ENCODE measurements at places on chromosomes 6 and 20.

- no peak for DNase-seq
These were observed 1241.1 kb upstream of the EYS start for GRCh38 chr6:66948106-66948505.

GRCh38 chr6:150081702-150082101 lies 12.8 kb upstream of the ULBP3 start:
- DNase-seq: no peak

DNA sequence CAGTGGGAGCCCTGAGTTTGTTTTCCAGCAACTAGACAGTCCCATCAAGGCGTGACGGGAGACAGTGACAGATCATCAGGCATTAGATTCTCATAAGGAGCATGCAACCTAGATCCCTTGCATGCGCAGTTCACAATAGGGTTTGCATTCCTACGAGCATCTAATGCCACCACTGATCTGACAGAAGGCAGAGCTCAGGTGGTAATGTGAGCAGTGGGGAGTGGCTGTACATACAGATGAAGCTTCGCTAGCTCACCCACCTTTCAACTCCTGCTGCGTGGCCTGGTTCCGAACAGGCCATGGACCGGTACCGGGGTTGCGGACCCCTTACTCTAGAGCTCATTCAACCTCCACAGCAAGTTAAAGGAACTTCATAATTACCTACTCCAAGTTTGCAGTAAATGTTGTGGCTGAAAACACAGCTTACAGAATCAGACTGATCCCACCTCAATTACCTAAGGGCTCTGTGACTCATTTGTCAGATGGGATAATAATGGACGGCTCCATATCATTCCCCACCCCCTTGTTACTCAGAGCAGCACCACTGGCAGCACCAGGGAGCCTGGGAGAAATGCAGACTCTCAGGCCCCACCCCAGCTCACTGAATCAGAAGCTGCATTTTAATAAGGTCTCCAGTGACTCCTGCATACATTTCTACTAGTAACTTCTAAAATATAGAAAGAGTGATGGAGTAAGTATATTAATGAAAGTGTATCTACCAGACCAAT lies 15.7 kb downstream of the PXMP4 start:
- DNase-seq: no peak

DNA sequence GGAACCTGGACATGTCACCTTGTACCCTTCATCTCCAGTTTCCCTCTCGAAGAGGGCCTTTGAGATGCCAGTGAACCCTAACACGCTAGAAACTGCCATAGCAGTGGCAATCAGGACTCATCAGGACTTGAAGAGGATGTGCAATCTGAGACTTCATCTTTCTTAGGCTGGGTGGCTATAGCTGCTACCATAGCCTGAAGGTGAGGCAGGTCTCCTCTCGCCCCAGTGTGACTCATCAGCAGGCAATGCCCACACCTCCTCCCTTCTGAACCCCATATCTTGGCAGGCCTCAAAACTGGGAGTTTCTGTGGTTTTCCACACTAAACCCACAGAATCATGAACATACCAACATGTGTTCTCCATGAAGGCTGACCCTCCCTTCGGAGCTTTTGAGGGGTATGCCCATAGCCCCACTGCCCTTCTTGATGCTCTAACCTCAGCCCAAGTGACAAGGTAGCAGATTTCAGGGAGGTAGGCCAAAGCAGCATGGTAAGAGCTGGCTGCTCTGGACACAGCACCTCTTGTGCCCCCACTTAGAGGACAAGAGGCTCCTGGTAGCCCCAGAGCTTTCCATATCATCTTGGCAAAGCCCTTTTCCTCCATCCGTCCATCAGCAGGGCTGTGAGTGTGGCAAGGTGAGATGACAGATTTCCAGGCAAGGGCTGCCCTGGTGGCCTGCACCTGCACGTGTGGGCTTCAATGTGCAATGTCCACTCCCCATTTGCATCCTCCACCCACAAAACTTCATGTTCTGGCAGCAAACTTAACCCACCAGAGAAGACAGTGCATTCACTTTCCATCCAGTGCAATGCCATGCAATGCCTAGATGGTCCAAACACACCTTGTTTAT lies 2.6 kb downstream of the BLCAP start:
- DNase-seq: no peak

DNA sequence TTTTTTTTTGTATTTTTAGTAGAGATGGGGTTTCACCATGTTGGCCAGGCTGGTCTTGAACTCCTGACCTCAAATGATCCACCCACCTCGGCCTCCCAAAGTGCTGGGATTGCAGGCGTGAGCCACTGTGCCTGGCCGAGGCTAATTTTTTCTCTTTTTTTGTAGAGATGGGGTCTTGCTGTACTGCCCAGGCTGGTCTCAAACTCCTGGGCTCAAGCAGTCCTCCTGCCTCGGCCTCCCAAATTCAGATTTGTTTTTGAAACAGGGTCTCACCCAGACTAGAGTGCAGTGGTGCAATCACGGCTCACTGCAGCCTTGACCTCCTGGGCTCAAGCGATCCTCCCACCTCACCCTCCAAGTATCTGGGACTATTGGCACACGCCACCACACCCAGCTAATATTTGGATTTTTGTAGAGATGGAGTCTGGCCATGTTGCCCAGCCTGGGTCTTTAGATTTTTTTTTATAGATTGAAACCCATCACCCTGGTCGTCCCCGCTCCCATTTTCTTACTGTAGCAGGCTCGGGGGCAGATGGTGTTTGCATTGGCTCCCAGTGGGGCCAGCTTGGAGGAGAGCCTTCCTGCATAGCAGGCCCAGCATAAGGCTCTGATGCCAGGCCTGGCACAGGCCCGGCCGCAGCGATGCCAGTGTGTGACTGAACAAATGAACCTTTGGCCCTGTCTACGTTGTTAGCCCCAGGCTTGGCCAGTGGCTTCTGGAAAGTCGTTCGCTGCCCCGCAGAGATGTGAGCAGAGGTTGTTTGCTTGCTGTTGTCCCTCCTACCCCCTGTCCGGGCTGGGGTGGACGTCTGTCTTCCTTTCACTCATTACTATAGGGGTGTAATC lies 4.3 kb upstream of the MTG2 start:
- DNase-seq: no peak

DNA sequence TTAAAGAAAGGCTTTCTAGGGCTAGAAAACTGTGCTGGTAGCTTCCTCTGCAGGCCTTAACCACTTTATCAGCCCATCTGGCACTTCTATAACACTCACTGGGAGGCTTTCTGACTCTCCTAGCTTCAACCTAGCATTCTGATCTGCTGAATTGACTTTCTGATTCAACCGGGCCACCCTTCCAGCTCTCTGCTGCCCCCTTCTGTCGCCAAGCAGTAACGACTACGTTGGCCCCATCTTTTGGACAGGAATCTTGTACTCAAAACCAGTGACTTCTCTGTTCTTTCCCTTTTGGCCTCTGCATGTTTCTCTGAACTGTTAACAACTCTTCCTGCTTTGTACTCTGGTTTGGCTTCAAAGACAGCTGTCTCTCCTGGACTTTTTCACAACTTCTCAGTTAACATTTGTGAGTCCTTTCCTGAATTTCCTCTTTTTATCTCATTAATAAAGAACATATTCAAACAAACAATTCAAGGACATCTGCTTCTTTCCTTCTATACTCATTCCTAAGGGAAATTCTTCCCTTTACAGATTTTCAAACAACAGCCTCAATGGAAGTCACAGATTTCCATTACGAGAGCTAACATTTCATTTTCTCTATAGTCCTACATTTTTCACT lies 43.9 kb upstream of the FAM135A start:
- DNase-seq: peak; percentile 48

DNA sequence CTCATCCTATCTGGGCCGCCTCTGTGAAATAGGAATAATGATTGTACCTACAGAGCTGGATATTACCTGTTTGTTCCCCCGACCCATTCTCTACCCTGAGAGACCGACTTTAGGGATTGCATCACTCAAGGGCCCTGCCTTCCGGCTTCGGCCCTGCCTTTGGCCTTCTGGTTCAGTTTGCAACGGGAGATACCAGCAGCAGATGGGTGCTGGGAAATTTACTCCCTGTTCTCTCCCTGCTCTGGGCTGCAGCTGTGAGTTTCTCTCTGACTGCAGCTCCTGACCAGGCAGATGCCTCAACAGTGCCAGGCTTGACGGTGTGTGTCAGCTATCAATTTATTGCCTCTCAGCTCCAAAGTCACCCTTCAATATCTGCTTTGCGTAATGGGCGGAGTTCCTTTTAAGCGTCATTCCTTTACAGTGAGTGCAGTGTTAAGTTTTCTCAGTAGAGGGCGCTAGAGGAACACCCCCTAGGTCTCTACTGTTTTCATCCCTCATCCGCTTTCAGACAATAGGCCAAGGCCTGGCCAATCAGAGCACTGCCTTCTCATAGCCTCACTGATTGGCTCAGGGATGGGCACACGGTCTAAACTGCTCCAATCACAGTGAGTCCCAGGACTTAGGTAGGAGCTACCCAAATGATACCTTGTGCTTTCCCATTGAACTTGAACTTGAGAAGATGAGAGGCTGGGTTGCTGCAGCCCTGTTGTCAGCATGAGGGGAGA lies 30.0 kb downstream of the KCNG1 start:
- DNase-seq: peak; percentile 68

GRCh38 chr20:17605131-17605660 lies 35.3 kb downstream of the DSTN start:
- no peak for DNase-seq

GRCh38 chr20:29741594-29741893 lies 1515.9 kb upstream of the DEFB115 start:
- DNase-seq: no peak

DNA sequence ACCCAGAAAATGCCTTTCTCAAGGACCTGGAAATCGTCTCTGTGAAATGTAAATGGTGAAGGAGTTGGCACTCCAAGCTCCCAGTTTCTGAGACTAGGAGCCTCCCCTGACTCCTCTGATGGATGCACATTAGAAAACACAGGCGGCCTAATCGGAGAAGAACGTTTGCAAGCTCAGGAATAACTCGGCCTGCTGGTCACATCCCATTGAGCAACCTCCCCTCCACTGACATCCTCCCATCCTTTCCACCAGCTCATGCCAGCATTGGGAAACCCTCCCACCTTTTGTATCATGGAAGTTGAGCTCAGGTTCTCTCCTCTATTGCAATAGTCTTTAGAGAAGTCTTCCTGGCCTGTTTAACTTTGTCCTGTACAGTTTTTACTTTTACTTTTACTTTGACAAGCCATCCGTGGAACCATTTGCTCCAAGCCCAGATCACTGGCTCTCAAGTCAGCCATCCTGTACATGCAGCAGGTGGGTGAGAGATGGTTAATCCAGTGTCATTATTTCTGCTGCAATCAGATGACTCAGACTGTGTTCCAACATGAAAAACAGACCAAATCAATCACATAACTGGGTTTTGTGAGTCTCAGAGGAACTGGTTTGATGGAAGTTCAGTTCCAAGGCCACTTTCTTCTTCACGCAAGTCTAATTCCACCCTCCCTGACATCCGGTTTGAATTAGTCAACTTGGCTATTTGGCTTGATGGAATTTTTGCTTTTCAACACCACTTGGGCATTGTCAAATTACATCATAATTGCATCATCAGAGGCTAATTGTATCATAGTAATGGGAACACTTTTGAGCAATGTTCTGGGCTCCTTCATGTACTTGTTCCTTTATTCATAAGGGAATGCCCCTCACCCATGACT lies 619.4 kb upstream of the CDH4 start:
- no peak for DNase-seq

GRCh38 chr6:5782783-5783547 lies 223.8 kb downstream of the NRN1 start:
- DNase-seq: peak; percentile 56

- no peak for DNase-seq
These were observed 508.4 kb downstream of the HDGFL1 start for GRCh38 chr6:23077772-23078171.

DNA sequence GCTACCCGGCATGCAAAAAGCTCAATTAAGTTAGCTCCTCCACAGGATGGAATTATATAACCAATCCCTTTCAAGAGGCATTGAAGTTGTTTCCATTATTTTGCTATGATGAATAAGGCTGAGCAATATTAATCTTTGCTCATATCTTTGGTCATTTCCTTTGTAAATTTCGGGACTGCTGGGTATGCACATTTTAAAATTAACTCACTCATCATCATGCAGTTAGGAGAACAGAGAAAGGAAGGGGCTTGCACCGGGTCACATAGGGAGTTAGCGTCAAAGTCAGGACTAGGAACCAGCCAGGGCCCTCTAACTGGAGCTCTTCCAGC lies 430 bp upstream of the FAM110A start:
- DNase-seq: no peak

DNA sequence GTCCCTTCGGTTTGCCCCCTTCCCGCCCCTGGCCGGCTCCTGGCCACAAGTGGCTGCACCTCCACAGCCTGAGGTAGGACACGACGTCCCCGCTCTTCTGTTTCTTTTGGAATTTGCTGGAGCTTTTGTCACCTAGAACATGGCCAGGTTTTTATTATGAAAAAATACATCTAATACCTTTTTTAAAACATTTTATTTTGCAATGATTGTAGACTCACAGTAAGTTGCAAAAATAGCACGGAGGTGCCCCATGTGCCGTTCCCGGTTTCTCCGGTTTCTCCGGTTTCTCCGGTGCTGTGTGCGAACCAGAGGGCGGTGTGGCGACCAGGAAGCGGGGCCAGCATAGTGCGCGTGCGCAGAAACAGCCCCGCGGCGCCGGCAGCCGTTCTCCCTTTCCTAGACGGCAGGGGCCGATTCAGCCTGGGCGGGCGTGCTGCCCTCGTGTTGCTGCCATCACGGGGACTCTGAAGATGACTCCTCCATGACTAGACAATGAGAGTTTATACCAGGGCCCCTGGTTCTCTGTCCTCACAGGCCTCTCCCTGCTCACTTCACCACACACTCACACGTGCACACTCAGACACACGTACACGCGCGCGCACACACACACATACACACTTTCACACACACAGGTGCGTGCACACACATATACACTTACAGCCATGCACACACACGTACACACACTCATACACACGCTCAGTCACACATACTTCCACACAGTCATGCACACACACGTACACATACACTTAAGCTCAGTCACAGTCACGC lies 102.1 kb downstream of the TMEM242 start:
- DNase-seq: peak; percentile 50

GRCh38 chr6:143695130-143695968 lies 17.6 kb downstream of the PHACTR2 start:
- no peak for DNase-seq

- peak; percentile 25 for DNase-seq
These were observed 25.7 kb downstream of the TCF15 start for GRCh38 chr20:584161-584970.

DNA sequence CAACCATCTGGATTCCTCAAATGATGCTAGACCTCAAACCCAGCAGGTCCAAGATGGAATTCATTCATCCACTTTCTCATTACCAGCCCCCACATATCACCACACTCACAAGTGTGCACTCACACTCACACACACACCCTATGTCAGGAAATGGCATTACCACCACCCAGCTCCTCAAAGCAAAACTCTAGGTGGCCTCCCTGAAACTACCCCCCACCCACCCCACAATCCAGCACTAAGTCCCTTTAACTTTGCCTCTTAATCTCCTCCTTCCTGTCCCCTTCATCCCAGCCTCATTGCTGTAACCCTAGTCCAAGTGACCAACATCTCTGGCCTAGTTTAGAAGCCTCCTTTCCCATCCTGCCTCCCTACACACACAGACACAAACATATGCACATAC lies 109.4 kb downstream of the TNFAIP3 start:
- no peak for DNase-seq
